ENCODE measurements at places on chromosomes 12 and 14.
A peak's percentile ranks its signal among the peaks of the same experiment; 100 is the strongest.

GRCh38 chr12:62684570-62685295 is 218.1 kb downstream of the MON2 start:
- no peak for DNase-seq

DNA sequence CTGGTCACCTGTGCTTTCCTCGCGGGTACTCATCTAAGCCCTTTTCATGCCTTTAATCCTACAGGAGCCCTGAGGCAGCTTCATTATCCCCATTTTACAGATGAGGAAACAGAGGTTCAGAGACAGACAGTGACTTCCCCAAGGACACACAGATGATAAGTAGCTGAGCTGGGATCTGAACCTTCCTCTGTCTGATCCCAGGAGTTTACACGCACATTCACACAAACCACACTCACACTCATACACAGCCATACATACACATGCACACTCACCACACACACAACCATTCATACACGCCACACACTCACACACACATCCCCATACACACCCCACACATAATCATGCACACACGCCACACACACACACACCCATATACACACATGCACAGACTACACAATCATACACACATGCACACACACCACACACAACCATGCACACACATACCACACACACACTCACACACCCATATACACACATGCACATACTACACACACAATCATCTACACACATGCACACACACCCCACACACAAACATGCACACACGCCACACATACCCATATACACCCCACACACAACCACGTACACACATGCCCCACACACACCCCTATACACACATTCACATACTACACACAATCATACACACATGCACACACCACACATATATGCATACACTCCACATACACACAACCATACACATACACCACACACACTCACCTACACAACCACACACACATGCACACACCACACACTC is 2.7 kb downstream of the TMEM119 start:
- no peak for DNase-seq

GRCh38 chr12:54413284-54414190 is 5.5 kb downstream of the ITGA5 start:
- peak; percentile 51 for DNase-seq

GRCh38 chr12:121167232-121167820 is 34.6 kb downstream of the P2RX7 start:
- DNase-seq = no peak

GRCh38 chr14:70073924-70074566 is 114.7 kb downstream of the SLC8A3 start:
- peak; percentile 89 for DNase-seq

GRCh38 chr14:28742171-28742846 is 24.3 kb upstream of the FOXG1 start:
- no peak for DNase-seq

- no peak for DNase-seq
Measured at GRCh38 chr12:127588249-127588648, 678.7 kb upstream of the TMEM132C start.

GRCh38 chr12:43599708-43600107 is 47.7 kb upstream of the ADAMTS20 start:
- no peak for DNase-seq

DNA sequence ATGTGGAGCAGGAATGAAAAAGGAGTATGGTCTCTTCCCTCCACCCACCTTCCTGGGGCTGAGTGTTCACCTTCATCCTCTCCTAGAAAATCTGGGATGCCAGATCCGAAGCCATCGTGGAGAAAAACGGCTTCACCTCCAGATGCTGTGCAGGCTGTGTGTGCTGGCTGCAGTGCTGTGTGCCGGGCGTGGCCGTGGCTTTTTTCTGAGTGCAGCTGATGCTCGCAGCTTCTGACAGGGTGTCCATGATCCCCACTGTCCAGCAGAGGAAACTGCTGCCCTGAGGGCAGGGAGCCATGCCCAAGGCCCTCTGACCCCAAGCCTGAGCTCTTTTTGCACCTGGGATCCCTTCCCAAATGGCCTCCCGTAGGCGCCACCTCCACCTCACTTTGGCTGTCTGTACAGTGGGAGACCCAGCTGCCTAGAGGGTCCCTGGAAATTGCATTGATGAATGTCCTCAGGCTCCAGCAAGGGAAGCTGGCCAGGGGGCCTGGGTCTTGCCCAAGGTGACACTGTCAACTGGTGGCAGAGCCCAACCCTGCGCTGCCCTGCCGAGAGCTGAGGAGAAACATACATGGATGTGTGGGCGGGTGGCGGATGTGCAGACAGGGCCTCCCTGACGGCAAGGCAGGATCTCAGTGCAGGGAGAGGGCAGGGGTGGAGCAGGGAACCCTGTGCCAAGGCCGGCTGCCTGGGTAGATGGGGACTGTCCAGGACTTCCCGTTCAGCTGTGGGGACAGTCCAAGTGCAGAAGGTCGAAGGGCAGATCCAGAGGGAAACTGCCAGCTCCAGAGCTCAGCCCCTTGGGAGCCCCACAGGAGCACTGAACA is 53.3 kb downstream of the BEGAIN start:
- DNase-seq = no peak

GRCh38 chr12:116066381-116067230 is 210.9 kb downstream of the MED13L start:
- DNase-seq = peak; percentile 80

- DNase-seq = no peak
Measured at GRCh38 chr12:33649992-33650391, 210.4 kb upstream of the SYT10 start.

DNA sequence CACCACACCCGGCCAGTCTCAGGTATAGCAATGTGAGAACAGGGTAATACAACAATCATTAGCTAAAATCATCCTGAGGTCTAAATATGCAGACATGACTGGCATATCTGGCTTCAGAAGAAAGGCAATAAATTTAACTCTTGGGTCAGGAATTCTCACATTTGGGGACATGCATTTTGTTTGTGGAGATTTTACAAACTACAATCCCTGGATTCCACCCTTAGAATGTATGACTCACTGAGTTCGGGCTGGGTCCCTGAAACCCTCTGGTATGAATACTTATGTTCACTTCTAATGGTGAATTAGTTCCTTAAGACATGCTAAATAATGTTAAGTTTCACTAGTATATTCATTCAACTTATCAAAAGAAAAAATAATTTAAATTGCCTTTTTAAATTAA is 98.9 kb upstream of the HMGA2 start:
- no peak for DNase-seq

GRCh38 chr14:37145395-37145794 is 27.0 kb downstream of the SLC25A21 start:
- DNase-seq = no peak

DNA sequence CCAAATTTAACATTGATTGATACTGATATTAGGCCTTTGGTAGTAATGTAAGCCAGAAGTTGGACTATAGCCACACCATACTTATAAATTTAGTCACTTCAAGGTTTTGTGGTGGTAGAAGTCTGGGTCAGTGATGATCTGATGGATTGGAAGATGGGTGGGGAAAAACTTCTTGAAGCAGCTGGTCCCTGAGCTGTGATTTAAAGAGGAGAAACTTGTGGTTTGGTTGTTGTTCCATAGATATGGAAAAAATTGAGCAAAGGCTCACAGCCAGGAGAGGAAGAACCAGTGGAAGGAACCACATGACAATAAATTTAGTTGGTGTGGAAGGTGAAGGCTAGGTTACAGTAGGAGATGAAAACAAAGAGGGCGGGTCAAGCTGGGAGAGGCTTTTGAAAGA is 26.1 kb downstream of the PTHLH start:
- DNase-seq = no peak

DNA sequence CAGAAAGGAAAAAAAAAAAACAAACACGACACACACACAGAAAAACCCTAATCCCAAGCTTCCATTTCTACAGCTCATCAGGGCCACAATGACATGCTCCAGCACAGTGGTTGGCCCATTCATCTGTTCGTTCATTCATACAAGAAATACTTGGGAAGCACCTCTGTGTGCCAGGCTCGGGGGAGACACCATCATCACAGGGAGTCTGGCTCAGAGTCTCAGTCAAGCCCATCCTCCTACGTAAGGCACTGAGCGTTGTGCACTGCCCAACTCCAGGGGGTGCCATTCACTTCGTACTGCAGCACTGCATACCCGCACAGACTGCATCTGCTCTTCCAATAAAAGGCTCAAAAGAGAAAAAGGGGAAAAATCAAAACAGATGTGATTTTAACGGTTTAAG is 15.3 kb downstream of the VPS37B start:
- peak; percentile 80 for DNase-seq

GRCh38 chr14:64614805-64615391 is 65.1 kb downstream of the PPP1R36 start:
- no peak for DNase-seq

- DNase-seq = no peak
Measured at GRCh38 chr12:63090716-63091115, 60.3 kb downstream of the AVPR1A start.

GRCh38 chr12:59317598-59317997 is 278.2 kb upstream of the SLC16A7 start:
- peak; percentile 88 for DNase-seq

GRCh38 chr14:36824854-36825253 is 163.2 kb downstream of the PAX9 start:
- no peak for DNase-seq

- DNase-seq = no peak
Measured at GRCh38 chr14:68285421-68286179, 466.0 kb downstream of the RAD51B start.

DNA sequence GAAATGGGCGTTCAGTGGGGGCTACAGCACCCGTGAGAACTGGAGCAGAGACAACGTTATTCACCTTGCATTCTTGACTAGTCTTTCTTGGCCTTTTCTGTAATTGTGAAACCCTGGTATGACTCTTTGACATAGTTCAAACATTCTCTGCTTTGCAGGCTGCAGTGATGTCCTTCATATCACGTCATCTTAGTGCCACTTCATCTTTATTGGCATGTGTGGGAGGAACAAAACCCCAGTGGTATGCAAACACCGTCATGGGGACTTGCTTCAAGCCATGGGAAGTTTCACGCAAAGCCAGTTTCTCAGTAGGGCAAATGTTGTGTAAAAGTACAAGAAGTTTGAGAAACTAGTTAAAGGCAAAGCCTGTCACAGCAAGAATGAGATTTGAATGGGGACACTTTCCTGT is 20.2 kb upstream of the DUSP16 start:
- no peak for DNase-seq

- DNase-seq = no peak
Measured at GRCh38 chr14:68405961-68406360, 386.9 kb downstream of the ZFP36L1 start.

DNA sequence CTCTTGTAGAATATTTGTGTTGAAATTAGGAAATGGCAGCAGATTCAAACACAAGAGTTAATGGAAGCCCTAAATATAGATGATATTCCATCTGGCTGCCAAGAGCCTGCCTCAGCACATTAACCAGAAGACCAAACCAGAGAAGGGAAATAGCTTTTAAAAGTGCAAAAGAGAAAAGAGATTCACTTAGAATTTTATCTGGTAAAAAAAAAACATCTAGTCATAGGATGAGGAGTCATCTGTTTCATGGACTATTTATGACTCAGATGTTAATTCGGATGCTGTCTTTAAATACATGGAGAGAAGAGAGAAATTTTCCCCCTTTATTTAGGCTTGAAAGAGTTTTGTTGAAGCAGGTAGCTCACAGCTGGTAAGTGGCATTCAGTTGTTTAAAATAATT is 201.6 kb upstream of the NUDT4 start:
- DNase-seq = no peak

DNA sequence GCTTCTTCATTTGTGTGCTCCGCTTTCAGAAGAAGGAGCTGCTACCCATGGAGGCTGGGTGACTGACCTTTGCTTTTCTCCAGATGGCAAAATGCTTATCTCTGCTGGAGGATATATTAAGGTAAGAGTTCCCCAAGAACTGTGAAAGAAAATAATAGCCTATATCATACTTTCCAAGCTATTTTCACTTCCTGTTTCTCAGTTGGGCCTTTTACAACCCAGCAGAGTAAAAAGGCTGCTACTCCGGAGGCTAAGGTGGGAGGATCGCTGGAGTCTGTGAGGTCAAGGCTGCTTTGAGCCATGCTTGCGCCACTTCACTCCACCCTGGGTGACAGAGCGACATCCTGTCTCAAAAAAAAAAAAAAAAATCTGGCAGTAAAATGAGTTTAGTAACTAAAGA is 82.1 kb downstream of the APAF1 start:
- DNase-seq = no peak

- peak; percentile 59 for DNase-seq
Measured at GRCh38 chr12:56723889-56724700, 1.0 kb downstream of the NACA start.

- peak; percentile 37 for DNase-seq
Measured at GRCh38 chr12:47718531-47718930, 6.8 kb downstream of the ENDOU start.

DNA sequence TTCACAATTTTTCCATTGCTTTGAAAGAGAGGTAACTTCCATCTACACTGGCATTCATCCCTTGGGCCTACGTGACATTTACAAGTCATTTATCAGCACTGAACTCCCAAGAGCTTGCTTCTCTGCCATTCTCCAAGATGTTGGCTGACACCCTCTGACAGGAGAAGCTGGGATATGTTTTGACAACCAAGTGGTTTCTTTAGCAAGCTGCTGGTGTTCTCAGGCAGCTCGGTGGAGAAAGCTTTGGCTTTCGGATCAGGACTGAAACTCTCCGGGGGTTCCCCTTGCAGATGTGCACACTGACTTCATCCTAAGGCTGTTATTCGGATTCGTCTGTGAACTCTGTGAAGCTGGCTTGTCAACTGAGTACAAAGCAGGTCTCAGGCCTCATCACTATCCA is 15.7 kb downstream of the KCNA5 start:
- no peak for DNase-seq

GRCh38 chr12:33752854-33753253 is 269.4 kb upstream of the ALG10 start:
- DNase-seq = peak; percentile 50

GRCh38 chr12:28367326-28367725 is 177.1 kb downstream of the CCDC91 start:
- DNase-seq = no peak

DNA sequence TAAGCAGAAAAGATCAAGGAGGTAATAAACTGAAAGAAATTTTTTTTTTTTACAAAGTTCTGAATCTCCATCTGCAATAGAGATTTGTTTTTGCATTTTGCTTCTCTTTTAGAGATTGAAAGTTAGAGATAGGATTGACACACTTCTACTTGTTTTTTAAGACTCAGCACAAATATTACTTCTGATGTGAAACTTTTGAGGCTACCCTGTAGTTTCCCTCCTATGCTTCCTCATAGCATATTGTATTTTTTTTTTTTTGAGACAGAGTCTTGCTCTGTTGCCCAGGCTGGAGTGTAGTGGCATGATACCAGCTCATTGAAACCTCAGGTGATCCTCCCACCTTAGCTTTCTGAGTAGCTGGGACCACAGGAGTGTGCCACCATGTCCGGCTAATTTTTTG is 32.1 kb upstream of the SGPP1 start:
- no peak for DNase-seq

GRCh38 chr12:33044447-33044846 is 147.9 kb upstream of the PKP2 start:
- no peak for DNase-seq

DNA sequence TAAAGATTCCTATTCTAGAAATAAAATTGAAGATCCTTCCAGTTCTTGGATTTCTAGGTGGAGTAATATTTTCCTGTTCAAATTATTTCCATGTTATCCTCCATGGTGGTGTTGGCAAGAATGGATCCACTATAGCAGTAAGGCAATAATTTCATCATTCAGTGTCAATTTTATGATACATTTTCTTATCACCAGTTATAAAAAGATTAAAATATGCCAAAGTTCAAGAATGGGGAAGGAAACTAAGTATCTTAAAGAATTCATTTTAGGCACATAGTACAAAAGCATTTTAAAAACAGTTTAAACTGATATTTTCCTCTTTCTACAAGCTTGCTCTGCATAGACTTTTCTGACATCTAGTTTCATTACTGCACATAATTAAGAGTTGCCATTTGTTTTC is 19.1 kb downstream of the SYCP3 start:
- no peak for DNase-seq
